Trophoblast cell (in vitro differentiated cells and primary cell): ENCODE measurements at places on chromosomes 3 and 15.

GRCh38 chr3:124041553-124041952, 49.6 kb upstream of the ROPN1 start:
- no peak for DNase-seq
- no peaks in the 10 kb centered on the region for H3K36me3 ChIP-seq
- no peaks in the 10 kb centered on the region for H3K4me1 ChIP-seq
- H3K27ac ChIP-seq, result no peak overlapping the region
- H3K27me3 ChIP-seq, result no peaks in the 10 kb centered on the region

DNA sequence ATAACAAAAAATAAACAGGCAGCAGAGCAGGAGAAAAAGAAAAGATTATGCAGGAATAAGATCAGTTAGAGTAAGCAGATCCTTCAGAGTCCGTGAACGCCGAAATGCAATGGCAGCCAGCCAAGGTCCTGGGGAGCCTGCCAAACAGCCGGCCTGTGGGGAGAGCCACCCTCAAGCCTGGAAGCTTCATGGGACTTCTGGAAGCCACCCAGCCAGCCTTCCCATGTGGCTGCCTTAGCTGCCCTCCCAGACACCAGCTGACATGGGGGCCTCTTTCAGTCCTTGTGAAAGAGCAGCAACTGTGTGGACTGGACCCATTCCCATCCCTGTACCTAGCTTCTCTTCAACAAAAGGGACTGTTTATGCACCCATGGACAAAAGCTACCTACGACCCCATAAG, 64.9 kb upstream of the RAD18 start:
- no peak overlapping the region for H3K27ac ChIP-seq
- no peak overlapping the region for H3K4me3 ChIP-seq
- no peak for DNase-seq

DNA sequence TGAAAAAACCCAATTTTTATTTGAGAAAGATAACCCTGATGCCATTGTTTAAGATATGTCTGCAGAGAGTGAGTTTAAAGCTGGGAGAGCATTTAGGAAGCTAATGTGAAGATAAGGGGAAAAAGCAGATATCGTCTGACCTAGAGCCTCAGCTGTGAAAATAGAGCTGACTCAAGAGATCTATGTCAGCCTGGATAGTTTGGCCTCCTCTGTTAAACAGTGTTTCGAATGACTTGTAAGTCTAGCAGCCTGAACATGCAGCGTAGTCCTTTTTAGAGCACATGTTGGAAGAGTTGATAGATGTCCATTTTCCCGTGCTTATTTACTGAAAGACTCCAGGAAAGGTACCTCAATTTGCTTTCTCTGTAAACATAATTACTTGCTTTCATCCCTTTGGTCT, 48.1 kb downstream of the ALCAM start:
- H3K36me3 ChIP-seq, result no peaks in the 10 kb centered on the region
- no peak for DNase-seq
- H3K27me3 ChIP-seq, result no peaks in the 10 kb centered on the region

- H3K4me1 ChIP-seq, result no peaks in the 10 kb centered on the region
- H3K27me3 ChIP-seq, result no peaks in the 10 kb centered on the region
- H3K27ac ChIP-seq, result no peak overlapping the region
- no peak overlapping the region for H3K4me3 ChIP-seq
Measured at GRCh38 chr3:107767897-107768605, 245.3 kb downstream of the BBX start.

GRCh38 chr15:88401251-88401995, 65.8 kb downstream of the MRPL46 start:
- H3K4me3 ChIP-seq, result no peak overlapping the region
- no peaks in the 10 kb centered on the region for H3K27me3 ChIP-seq
- H3K36me3 ChIP-seq, result no peaks in the 10 kb centered on the region
- H3K4me1 ChIP-seq, result no peaks in the 10 kb centered on the region
- H3K27ac ChIP-seq, result no peak overlapping the region

DNA sequence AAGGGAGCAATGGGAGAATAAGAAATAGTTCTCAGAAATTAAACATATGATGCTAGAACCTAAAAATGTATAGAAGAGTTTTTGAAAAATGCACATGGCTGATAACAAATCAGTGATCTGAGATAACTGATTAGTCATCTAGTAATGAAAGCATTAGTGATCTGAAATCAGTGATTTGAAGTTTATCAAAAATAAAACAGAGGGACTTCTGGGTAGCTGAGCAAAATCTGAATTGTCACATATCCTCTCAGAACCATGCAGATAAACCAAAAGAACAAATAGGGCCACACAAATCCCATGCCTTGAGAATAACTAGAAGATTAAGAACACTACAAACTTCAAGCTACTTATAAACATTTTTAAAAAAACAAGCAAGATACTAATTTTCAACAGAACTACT, 71.5 kb downstream of the MCF2L2 start:
- H3K27me3 ChIP-seq, result no peaks in the 10 kb centered on the region
- H3K4me1 ChIP-seq, result no peaks in the 10 kb centered on the region
- H3K4me3 ChIP-seq, result no peak overlapping the region
- peak; percentile 50 for DNase-seq
- no peaks in the 10 kb centered on the region for H3K36me3 ChIP-seq
- H3K27ac ChIP-seq, result no peak overlapping the region

- DNase-seq, result no peak
- no peak overlapping the region for H3K27ac ChIP-seq
- H3K27me3 ChIP-seq, result no peaks in the 10 kb centered on the region
Measured at GRCh38 chr3:12829886-12830784, 11.2 kb downstream of the RPL32 start.

- no peak overlapping the region for H3K27ac ChIP-seq
- H3K4me1 ChIP-seq, result no peaks in the 10 kb centered on the region
- no peak overlapping the region for H3K4me3 ChIP-seq
- no peaks in the 10 kb centered on the region for H3K27me3 ChIP-seq
Measured at GRCh38 chr3:48219543-48219942, 3.8 kb upstream of the CAMP start.

DNA sequence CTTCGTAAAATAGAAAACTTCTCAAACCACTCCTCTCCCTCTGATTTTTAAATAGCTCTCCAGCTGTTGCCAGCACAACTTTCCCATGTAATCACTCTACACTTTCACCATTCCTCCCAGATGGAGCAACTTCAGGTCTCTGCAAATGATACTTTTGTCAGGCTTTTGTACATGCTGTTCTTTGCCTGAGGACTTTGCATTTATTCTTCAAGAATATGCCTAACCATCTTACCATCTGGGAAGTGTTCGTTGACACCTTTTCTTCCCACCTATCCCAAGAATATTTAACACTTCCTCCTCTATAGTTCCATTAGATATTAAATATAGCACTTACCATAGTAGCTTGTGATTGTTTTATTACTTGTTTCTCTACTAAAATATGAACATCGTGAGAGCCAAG, 703.7 kb downstream of the CADM2 start:
- no peaks in the 10 kb centered on the region for H3K27me3 ChIP-seq
- no peak overlapping the region for H3K27ac ChIP-seq
- no peaks in the 10 kb centered on the region for H3K4me1 ChIP-seq
- no peaks in the 10 kb centered on the region for H3K36me3 ChIP-seq

GRCh38 chr15:40695469-40695890, 506 bp downstream of the RAD51 start:
- DNase-seq, result no peak
- H3K27me3 ChIP-seq, result no peaks in the 10 kb centered on the region
- peak overlapping the region; percentile 68 for H3K27ac ChIP-seq
- peaks cover 8% of the 10 kb centered on the region for H3K36me3 ChIP-seq
- peak overlapping the region; percentile 95 for H3K4me3 ChIP-seq

- no peaks in the 10 kb centered on the region for H3K4me1 ChIP-seq
- H3K36me3 ChIP-seq, result peaks cover 8% of the 10 kb centered on the region
- DNase-seq, result no peak
Measured at GRCh38 chr15:42994546-42994945, 74.0 kb upstream of the TTBK2 start.

DNA sequence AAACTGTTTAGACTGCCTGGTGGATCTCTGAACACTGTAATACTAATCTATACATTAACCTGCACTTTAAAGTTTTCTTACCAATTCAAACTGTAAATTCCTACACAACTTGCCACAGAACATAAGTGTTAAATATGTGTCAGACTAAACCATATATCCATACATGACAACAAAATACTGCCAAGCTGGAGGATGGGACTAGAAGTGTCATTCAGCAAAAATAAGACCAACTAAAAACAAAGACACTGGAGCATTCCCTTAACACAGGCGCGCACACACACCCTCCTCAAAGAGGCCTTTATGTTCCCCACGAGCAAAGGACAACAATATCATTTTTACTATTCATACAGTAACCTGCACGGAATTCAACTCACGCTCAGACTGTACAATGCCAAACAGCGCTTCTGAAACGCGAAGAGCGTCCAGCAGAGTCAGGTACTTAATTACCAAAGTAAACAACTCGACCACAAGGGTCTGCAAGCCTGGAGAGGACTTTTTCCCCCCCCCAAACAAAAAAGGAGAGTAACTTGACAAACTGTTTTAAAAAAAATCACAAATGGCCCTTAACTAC, 1.1 kb downstream of the DCUN1D1 start:
- H3K4me3 ChIP-seq, result no peak overlapping the region
- H3K27ac ChIP-seq, result no peak overlapping the region
- H3K36me3 ChIP-seq, result no peaks in the 10 kb centered on the region
- no peaks in the 10 kb centered on the region for H3K27me3 ChIP-seq

DNA sequence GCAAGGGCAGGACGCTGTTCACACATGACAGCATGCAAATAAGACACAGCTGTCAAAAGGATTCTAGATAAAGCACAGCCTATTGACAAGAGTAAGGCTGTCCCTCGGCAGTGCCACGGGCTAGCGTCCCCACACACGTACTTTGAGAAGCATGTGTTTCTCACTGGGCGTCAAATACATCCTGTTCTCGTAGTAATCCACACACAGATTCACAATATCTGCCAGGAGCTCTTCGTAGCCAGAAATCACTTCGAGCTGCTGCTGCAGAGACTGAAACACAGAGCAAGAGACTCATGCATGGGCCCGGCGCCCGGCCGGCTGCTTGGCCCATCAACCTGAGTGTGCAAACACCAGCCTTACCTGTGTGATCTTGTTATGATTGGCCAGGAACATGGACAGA, 41.1 kb downstream of the CYFIP1 start:
- DNase-seq, result no peak
- H3K27ac ChIP-seq, result no peak overlapping the region
- no peak overlapping the region for H3K4me3 ChIP-seq
- H3K4me1 ChIP-seq, result no peaks in the 10 kb centered on the region

DNA sequence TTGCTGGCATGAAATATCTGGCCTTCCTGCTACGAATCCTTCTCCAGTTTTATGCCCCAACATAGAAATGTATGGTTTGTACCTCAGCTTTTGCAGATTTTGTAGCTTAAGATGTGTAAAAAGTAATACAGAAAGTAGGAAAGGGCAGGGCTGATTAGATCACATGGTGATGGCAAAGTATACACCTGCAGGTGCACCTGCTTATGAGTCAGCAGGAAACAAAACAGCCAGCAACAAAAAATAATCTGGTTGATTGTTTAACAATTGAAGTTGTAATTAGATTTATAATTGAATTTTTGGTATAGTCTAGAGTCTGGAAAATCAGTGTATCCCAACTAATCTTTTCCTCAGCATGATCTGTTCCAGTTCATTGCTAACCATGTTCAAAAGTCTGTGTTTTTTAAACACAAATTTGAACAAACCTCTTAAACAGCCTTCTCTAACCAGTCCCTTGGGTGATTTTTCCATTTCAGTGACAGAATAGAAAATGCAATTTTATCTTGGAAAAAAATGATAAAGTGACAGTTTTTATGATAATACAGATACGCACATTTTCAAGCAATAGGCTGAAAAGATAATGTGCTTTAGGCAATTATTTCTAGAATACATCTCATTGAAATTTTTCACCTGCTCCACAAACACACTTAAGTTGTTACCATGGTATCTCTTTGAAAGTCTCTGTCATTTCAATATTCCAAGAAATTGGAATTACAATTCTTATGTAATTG, 477.4 kb downstream of the NAALADL2 start:
- H3K4me1 ChIP-seq, result no peaks in the 10 kb centered on the region
- no peak overlapping the region for H3K27ac ChIP-seq
- DNase-seq, result no peak
- no peaks in the 10 kb centered on the region for H3K36me3 ChIP-seq
- H3K27me3 ChIP-seq, result no peaks in the 10 kb centered on the region

- H3K27ac ChIP-seq, result no peak overlapping the region
- peaks cover 8% of the 10 kb centered on the region for H3K36me3 ChIP-seq
- peak; percentile 77 for DNase-seq
- H3K4me1 ChIP-seq, result peaks cover 8% of the 10 kb centered on the region
Measured at GRCh38 chr3:129650256-129650872, 43.9 kb upstream of the PLXND1 start.

GRCh38 chr3:57079474-57079831, 19.0 kb downstream of the SPATA12 start:
- no peak for DNase-seq
- H3K27ac ChIP-seq, result no peak overlapping the region
- H3K27me3 ChIP-seq, result no peaks in the 10 kb centered on the region
- H3K4me1 ChIP-seq, result peaks cover 3% of the 10 kb centered on the region

GRCh38 chr3:5389057-5389456, 201.6 kb downstream of the EDEM1 start:
- H3K27ac ChIP-seq, result peak overlapping the region; percentile 70
- peak; percentile 85 for DNase-seq
- H3K4me3 ChIP-seq, result no peak overlapping the region
- peaks cover 9% of the 10 kb centered on the region for H3K4me1 ChIP-seq
- no peaks in the 10 kb centered on the region for H3K27me3 ChIP-seq
- H3K36me3 ChIP-seq, result no peaks in the 10 kb centered on the region

- H3K27me3 ChIP-seq, result no peaks in the 10 kb centered on the region
- no peak overlapping the region for H3K4me3 ChIP-seq
- H3K36me3 ChIP-seq, result no peaks in the 10 kb centered on the region
- no peaks in the 10 kb centered on the region for H3K4me1 ChIP-seq
- H3K27ac ChIP-seq, result no peak overlapping the region
Measured at GRCh38 chr3:42701371-42702065, 1.1 kb downstream of the HHATL start.

- no peak overlapping the region for H3K27ac ChIP-seq
- H3K27me3 ChIP-seq, result no peaks in the 10 kb centered on the region
- H3K4me1 ChIP-seq, result no peaks in the 10 kb centered on the region
- H3K36me3 ChIP-seq, result no peaks in the 10 kb centered on the region
- no peak overlapping the region for H3K4me3 ChIP-seq
Measured at GRCh38 chr3:20846066-20846465, 660.1 kb upstream of the SGO1 start.

GRCh38 chr3:51968170-51968775, 1.0 kb upstream of the PCBP4 start:
- H3K4me1 ChIP-seq, result peaks cover 13% of the 10 kb centered on the region
- no peak for DNase-seq
- H3K4me3 ChIP-seq, result peak overlapping the region; percentile 75
- no peaks in the 10 kb centered on the region for H3K27me3 ChIP-seq

DNA sequence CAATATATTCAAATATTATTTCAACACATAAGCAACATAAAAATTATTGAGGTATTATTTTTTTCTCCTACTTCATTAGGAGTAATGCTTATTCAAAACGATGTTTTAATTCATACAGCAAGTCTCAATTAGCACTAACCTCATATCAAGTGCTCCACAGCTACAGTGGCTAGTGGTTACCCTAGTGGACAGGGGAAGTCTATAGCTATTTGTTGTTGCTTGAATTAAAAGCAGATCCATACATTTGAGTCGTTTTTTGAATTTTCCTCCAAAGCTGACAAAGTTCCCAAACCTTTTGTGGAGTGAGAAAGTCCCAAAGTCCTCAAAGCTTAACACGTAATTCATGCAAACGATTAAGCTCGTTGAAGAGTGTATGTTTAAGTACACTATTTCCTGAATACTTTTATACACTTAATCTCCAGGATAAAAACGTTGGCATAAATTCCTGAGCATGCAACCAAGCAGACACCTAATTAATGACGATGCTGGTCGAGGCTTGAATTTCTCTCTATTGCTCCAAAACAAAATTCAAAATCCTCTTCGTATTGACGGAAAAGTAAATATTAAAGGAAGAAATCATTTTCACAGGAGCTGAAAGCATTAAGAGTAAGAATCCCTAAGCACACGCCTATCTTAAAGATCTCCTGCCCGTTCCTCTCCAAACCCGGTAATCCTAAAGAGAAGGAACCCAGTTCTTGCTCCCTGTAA, 985 bp downstream of the VPS13C start:
- no peak overlapping the region for H3K4me3 ChIP-seq
- no peak overlapping the region for H3K27ac ChIP-seq
- H3K36me3 ChIP-seq, result no peaks in the 10 kb centered on the region
- DNase-seq, result no peak
